ENCODE measurements at places on chromosomes 3 and 15.

GRCh38 chr3:13538520-13539291 is 10.2 kb upstream of the FBLN2 start:
- no peak overlapping the region for H3K4me3 ChIP-seq
- H3K27ac ChIP-seq, result no peak overlapping the region
- peaks cover 38% of the 10 kb centered on the region for H3K27me3 ChIP-seq
- DNase-seq, result no peak
- peaks cover 7% of the 10 kb centered on the region for H3K4me1 ChIP-seq

DNA sequence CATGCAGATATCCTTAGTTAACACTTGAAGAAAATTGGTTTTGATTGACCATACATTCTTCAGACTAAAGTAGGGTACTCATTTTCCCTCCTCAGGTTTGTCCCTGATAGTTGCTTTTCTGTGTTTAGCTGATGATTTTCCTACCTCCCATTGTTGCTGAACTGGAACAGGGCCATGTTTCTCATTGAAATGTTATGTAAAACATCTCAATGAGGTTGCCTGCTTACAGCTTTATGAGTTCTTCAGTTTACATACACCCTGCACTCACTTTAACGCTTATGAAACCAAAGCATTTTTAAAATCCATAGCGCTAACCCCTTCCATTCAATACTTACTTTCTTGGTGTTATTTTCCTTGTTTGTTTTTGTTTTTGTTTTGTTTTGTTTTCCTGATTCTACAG is 61.9 kb downstream of the HMG20A start:
- no peaks in the 10 kb centered on the region for H3K4me1 ChIP-seq
- DNase-seq, result no peak
- H3K27ac ChIP-seq, result no peak overlapping the region
- H3K4me3 ChIP-seq, result no peak overlapping the region
- H3K27me3 ChIP-seq, result no peaks in the 10 kb centered on the region

DNA sequence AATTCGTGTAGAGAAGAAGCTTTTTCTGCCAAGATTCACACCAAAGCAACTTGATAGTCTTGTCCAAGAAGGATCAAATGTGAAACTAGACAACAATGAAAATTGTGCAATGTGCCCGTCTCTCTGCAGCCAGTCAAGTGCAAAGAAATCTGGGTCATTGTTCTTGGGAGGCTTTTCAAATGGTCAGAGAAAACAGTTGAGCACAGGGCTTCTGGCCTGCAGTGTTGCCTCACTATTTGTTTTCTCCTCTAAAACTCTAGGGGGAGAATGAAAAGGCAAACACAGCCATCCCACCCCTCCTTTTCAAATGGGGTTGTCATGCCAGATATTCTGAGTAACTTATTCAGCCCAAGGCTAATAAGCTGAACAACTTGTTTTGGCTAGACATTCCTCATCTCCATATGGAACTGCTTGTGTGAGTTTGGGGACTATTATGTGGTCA is 417.6 kb upstream of the CDIN1 start:
- no peak overlapping the region for H3K27ac ChIP-seq
- no peak for DNase-seq
- H3K27me3 ChIP-seq, result no peaks in the 10 kb centered on the region

DNA sequence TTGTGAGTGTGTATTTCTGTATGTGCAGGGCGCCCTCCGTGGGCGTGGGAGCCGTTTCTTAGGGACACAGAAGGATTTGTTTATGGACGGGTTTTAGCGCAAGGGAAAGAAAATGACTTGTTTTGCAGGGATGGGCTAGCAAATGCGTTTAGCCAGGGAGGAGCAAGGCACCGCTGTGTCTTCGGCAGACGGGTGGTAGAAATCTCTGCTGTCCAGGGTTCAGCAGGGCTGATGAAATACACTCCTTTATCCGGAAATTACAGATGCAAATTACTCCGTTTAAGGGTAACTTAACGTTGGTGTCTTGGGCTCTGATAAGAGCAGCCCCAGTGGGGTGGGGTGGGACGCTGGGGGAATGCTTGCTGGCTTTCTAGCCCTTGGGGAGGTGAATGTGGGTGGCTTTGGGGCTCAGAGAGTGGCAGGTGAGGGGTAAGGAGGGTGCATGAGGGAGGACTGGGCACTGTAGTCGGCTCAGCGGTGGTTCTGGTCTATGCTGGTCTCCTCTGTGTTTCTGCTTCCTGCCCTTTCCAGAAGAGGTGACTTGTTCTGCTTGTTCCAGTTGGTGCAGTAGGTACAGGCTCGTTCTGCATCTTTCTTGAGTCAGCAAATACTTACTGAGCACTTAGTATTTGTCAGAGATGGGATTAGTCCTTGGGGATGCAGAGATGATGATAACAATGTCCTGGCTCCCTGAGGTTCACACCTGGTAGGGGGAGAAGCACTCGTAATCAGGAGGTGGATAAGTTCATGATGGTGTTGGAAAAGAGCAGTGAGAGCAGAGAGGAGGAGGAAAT is 954 bp downstream of the SV2B start:
- peaks cover 19% of the 10 kb centered on the region for H3K4me1 ChIP-seq
- no peaks in the 10 kb centered on the region for H3K36me3 ChIP-seq
- H3K27me3 ChIP-seq, result peaks cover 97% of the 10 kb centered on the region
- H3K27ac ChIP-seq, result no peak overlapping the region
- peak overlapping the region; percentile 74 for H3K4me3 ChIP-seq

DNA sequence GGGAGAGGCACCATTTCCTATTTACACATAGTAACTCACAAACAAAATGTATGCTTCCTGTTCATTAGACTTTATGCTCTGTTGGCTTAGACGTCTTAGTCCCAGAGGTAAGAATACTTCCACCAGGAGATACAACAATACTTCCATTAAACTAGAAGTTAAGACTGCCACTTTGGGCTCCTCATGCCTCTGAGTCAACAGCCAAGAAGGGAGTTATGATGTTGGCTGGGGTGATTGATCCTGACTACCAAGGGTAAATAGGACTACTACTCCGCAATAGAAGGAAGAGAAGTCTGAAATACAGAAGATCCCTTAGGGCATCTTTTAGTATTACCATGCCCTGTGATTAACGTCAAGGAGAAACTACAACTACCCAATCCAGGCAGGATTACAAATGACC is 43.5 kb upstream of the ABI3BP start:
- H3K4me1 ChIP-seq, result no peaks in the 10 kb centered on the region
- no peak overlapping the region for H3K4me3 ChIP-seq
- no peak overlapping the region for H3K27ac ChIP-seq
